ENCODE measurements at places on chromosomes 6 and 20.

DNA sequence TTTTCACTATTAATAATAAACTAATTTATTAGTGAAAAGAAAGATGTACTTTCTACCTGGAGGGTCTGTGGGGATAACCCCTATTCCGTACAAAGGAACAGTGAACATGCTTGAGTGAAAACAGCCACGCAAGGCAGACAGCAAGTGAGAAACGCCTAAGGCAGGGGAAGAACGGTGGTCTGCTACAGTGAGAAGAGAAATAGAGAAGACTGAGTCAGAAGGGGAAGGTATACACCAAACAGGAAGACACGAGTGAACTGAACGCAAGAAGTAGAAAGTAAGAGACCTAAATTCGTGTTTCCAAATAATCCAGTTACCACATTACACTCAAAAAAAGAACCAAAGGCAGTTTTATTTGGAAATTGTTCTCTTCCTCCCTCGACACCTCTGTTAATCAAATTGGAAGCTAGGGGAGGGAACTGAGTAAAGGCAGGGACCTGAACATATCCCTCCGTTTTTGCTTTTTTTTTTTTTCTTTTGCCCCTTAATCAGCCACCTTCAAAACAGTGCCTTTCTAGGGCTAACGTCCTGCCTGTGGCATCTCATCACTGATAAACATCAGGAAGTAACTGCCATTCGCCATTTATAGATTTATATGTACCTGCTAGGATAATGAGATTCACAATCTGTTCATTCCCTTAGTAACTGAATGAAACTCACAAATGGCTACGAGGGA, 48.9 kb downstream of the ATXN1 start:
- no peak for DNase-seq

DNA sequence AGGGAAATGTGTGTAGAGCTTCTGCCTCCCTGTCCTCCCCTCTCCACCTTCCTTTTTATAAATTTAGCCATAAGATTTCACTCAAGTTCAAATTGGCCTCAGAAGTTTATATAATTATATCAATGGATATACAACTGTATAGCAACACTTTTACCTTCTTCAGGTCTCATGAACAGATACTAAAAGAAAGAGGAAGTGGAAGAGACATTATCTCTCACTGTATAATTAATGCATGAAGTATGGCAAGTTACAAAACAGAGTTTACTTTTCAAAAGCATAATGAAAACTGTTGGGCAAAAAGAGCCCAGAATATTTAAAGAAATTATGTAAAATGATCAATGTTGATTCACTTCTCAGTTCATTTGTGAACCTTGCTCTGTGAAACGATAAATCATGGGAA, 99.7 kb downstream of the PDE7B start:
- no peak for DNase-seq

DNA sequence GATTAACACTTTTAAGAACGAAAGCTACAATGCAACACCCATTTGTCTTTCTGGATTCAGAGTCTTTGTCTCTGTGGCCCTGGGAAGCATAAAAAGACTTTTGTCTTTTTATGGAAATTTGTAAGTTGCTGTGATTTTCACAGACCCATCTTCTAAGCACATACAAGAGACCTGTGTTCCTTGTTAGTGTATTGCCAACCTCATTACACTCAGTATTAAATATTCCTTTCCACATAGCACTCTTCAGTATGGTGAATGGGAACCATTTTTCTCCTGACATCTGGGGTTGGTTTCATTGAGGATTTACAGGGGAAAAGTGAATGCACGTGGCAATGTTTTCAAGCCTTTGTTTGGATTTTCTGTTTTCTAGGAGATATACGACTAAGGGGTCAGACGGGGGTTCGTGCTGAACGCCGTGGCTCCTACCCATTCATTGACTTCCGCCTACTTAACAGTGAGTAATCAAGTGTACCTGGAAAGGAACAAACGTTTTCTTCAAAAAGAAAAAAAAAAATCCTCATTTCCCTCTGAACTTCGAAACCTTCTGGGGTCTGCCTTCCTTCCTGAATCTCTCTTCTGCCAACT, 141.7 kb downstream of the MTFR2 start:
- DNase-seq, result no peak

GRCh38 chr6:170210651-170211403, 80.1 kb downstream of the DLL1 start:
- no peak for DNase-seq

GRCh38 chr6:138586638-138587037, 87.3 kb upstream of the NHSL1 start:
- DNase-seq, result no peak

DNA sequence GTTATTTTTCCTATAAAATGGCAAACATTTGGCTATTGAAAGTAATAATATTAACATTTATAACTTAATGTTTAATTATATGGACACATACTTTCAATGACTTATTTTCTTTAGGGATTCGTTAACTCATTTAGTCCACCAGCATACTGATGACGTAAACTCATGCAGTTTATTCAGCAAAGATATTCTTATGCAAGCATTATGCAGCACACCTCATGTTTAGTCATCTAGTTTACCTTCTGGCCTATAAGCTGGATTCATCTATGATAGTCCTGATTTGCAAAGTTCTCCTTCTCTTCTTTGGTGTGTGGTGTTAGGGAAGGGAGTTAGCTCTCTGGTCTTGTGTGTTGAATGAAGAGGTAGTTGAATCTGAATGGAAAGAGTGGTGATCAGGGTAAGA, 60.0 kb downstream of the OR2J2 start:
- DNase-seq, result no peak

DNA sequence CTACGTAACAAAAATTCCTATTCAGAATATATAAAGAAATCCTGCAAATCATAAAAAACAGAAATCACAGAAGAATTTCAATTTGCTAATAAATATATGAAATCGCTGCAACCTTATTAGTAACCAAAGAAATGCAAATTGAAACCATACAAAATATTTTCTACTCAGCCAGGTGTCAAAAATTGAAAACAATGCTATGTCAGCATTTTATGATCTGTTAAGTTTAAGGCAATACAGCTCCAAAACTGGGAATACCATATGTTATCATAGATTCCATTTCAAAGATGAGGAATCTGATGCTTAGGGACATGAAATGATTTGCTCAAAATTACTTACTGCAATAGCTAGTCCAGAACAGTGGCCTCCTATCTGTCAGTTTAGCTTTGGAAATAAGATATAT, 168.9 kb downstream of the ID4 start:
- DNase-seq, result no peak
